ENCODE measurements at places on chromosomes 7 and 10.

DNA sequence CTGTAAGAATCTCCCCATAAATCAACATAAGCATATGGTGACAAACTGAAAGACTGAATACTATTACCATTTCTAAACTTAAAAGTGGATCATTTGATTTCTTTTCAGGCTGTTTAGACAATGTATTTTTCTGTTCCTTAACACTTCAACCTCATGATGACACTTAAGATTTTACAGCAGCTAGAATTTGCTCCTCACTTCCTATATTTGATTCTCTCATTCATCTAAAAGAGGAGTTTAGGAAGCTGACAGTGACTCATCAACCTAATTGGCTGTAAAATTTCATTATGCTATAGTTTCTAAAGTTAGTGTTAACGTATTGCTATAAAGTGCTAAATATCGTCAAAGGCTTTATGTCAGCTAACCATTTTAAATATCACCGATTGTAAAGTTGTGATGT, 478.7 kb downstream of the GRM8 start:
- DNase-seq: no peak

DNA sequence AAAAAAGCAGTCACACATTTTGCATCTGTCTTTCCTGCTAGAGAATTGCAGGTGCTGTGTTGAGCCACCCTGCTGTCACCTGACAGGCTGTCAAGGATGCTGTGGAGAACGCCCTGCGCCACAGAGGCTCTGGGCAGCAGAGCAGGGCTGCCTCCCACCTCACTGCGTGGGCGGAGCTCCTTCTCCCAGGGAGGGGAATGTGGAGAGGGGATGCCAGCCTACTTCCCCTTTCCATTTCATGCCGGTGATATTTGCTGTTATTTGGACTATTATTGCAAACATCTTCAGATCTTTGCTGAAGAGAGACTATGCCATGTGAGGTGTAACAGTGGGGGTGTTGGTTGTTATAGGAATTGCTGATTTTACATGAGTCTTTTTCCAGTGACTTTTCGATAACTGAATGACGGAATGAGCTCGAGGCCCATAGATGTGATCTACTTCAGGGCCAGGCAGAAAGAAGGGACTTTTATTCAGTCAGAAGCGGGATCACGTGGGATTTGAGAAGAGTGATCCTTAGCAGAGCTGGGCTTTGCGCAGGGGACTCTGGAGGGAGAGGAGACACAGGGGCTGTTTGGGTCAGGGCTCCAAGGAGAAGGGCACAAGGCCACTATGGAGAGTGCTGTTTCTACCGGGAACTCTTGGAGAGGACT, 13.6 kb upstream of the PRKAG2 start:
- DNase-seq: no peak

GRCh38 chr10:132430231-132430743, 33.3 kb downstream of the PWWP2B start:
- DNase-seq: no peak

DNA sequence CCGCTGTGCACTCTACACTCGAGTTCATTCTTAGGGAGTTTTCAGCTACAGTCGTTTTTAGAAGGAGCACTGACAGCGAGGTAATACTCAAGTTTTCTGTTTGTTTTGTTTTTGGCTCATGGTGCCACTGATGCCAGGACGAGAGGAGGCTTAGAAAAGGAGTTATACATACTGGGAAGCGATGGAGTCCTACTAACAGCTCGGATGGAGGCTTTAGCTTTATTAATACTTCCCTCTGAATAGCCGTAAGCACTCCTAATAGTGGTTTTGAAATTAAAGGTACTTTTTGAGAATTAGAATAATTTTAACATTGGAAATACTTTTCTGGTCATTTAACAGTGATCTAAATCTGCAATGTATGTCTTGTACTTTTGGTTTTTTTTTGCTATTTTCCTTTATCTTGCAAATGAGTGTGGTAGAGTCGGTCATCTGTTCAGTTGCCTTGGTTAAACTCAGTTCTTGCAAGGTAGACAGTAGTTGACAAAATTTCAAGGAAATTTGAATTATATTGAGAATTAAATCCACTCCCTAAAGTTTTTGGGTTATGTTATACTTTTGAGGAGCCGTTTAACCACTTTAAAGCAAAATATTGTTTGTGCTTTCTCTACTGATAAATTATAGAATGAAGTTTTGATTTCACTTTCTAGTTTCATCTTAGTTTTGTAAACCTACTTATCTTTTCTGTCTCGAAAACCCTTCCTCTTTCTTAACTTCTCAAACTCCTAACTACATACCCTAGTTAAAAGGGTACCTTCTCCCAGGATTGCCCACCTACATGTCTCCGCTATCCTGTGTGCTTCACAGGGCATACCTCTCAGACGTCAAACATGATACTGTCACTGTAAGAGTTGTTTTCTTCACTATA, 1.5 kb downstream of the HBP1 start:
- no peak for DNase-seq

DNA sequence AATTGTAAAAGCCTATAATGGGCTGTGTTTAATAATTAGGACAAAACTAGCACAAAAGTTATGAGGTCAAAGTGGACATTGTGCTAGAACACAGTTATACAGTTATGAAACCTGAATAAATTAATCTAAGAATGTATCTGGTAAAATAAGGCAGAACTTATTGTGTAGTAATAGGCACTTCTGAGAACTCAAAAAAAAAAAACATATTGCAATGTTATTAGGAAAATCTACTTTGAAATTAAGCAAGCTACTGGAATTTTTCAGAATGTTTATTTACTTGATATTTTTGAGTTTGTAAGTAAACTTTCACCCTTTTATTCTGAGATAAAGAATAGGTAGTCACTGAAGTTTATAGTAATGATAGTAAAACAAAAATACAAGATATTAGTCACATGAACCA, 135.8 kb upstream of the ABCB5 start:
- no peak for DNase-seq

DNA sequence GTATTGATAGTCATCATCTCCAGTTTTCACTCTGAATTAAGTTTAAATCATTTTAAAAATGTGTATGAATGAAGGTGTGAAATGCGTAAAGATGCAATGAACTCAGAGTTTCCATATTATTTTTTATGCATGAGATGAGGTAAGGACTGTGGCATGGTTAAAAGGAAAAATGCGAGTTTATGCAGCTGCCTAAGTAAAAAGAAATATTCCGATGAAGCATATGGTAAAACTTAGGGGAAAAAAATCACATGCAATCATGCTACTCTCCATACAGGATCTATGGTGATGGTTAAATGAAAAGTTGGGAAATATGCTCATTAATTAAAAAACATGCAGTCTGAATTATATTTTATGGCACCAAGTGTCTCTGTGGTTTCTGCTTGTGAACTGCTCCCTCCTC, 77.5 kb upstream of the SP8 start:
- DNase-seq: no peak

DNA sequence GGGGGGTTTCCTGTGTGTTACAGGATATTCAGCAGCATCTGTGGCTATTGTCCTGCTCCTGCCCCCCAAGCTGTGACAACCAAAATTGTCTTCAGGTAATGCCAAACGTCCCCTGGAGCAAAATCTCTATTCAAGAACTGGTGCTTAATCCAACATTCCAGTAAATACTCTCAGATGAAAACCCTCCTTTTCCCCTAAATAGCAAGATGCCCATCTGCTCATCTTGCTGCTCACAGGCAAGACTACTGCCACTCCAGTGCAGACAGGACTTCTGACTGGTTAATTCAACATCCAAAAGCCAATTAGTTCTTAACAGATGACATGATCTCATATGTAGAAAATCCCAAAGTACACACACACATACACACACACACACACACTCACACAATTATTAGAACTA, 20.5 kb upstream of the JAZF1 start:
- no peak for DNase-seq

DNA sequence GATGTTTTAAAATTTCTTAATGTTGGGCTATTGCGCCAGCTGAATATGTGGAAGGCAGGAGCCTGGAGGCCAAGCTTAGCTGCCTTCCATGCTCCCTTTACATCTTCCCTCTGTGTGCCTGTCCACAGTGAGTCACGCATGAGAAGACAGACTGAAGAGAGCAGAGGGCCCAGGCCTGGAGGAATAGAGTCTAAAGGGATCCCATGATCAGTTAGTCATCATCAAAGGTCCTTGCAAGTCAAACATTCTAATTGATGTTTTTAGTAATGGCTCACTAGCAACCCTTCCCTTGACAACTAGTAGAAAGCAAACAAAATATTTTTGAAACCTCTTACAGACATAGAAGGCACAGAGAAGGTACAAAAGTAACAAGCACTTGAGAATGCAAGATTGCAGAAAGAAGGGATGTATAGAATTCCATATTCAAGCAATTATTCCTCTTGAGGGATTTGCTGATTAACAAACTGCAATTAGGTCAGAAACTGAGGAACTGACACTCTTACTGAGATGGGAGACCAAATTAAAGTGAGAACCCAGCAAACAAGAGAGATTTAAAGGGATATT, 30.7 kb upstream of the APBB1IP start:
- DNase-seq: no peak

GRCh38 chr7:16091701-16092310, 329.5 kb downstream of the CRPPA start:
- no peak for DNase-seq

GRCh38 chr7:77209479-77210139, 10.0 kb upstream of the FGL2 start:
- no peak for DNase-seq

DNA sequence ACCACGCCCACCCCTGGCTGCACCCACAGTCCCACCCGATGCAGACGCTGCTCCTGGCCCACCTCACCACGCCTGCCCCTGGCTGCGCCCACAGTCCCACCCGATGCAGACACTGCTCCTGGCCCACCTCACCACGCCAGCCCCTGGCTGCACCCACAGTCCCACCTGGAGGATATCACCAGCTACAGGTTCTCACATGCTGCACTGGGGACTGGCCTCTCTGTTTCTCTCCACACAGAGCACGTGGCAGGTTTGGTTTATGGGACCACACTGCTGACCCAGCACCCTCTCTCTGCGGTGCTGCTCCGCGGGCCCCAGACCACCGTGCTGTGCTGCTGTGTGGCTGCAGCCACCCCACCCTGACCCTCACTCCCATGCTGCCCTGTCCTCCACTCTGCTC, 120.9 kb downstream of the VIPR2 start:
- DNase-seq: no peak

GRCh38 chr7:20220921-20221547, 3.9 kb upstream of the MACC1 start:
- no peak for DNase-seq

DNA sequence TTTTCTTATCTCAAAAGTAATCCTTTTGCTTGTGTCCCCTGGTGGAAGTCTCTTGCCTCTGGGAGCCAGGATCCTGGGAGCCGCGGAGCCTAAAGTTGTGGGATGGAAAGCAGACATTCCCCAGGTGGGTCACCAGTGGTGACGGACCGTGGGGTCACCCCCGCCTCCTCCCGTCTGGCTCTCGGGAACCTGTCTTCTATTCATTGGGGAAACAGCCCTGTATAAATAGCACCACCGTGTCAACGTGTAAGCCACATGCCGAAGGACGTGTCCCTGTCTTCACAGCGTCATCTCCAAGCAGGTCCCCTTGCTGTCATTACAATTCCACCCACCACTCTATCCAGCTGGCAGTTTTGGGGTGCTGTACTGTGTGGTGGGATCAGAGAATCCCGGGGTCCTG, 87.5 kb downstream of the ELFN1 start:
- DNase-seq: no peak

- peak; percentile 31 for DNase-seq
Observed at GRCh38 chr10:116278846-116279245, 5.8 kb upstream of the GFRA1 start.

DNA sequence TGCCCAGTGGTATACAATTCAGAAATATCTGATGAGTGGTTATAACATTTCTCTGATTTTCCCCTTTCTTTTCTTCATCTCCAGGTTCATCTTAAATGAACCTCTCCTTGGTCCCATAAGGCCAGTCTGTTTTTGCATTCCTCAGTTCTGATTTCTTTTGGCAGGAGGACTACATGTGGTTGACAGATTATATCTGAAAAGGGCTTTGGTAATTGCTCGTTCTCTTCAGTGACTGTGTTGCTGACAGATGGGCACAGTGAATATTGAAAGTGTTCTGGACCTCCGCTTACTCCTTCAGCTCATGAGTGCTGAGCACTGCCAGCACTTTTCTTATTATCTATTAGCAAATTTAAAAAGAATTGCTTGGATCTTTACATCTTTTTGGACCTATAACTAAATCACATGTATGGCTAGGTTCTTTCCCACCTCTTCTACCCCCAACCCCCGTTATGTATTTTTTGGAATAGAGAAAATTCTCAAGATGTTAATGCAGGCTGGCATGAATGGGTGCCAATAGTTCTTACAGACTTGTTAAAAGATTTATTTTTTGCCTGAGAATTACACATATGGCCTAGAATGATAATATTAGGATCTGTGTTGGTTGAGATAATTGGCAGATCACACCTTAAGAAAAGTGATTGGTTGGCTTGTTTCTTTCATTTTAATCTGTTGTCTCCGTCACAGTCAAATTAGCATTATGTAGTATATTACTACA, 323.0 kb downstream of the EXOC4 start:
- DNase-seq: peak; percentile 30

GRCh38 chr10:72204724-72205123, 11.1 kb upstream of the ANAPC16 start:
- DNase-seq: no peak

DNA sequence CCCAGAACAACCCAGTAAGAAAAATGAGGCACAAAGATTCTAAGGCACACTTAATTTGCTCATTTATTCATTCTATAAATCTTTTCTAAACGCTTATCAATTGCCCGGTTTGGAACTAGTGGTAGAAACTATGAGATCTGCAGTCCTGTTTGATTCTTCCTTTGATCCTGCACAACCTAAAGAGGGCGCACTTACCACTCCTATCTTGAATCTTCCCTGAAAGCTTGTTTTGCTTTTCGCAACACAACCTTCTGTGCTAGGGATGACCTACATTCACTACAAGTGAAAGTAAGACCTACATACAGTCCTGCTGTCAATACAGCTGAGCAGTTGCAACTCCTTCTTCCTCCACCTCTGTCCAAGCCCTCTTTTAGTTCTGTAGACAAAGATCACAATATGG, 12.6 kb upstream of the ARL4A start:
- peak; percentile 37 for DNase-seq

GRCh38 chr7:121504482-121504881, 108.4 kb upstream of the FAM3C start:
- DNase-seq: no peak

GRCh38 chr10:100895346-100895745, 17.4 kb upstream of the SLF2 start:
- no peak for DNase-seq

GRCh38 chr10:4217653-4218052, 432.6 kb upstream of the KLF6 start:
- peak; percentile 30 for DNase-seq

GRCh38 chr7:117148971-117149370, 173.9 kb downstream of the WNT2 start:
- no peak for DNase-seq

- DNase-seq: no peak
Observed at GRCh38 chr7:28378574-28379149, 33.7 kb upstream of the CREB5 start.

DNA sequence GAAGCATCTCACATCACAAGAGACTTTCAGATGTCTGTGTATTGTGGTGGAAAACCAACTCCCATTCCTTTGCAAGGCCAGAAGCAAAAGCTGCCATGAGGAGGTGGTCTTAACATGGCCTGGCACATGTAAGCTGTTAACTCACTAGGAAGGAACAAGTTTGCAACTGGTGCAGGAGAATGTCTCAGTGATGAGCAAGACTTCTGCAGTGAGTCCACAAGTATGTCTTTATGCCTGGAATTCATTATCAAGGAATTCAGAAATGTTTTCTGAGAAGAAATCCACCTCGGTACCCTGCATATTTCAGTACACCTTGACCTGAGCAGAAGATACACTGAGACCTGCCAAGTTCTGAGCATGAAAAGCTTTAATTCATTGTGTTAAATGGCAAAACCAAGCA, 1033.1 kb downstream of the NRG3 start:
- no peak for DNase-seq
